CD4-positive, alpha-beta T cell (primary cell): ENCODE measurements at places on chromosomes 5 and 9.

- DNase-seq: no peak
Measured at GRCh38 chr5:10266839-10267238, 16.8 kb downstream of the CCT5 start.

DNA sequence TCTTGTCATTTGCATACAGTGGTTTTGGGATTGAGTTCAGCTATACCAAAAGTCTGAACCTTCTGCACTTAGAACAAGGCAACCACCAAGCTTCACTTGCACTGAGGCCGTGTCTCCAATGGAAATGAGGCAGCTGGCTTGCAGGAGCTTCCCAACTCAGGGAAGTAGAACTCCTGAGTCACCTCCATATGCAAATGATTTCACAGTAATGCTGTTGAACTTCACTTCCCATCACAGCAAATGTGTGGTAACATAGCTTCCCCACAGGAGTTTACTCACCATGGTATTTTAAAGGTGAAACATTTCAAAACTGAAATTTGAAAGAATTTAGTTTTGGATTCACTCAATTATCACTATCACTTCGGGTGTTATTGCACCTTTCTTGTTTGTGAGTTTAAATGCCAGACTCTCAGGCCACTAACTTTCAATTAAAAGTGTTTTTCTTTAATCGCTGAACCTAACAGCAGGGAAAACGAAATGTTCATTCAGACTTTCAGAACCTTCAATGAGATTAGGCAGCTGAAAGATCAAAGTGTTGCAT is 9.0 kb downstream of the CD274 start:
- DNase-seq: no peak

- DNase-seq: no peak
Measured at GRCh38 chr5:139975306-139975705, 67.8 kb downstream of the NRG2 start.

- no peak for DNase-seq
Measured at GRCh38 chr5:51806677-51807076, 423.4 kb downstream of the ISL1 start.

DNA sequence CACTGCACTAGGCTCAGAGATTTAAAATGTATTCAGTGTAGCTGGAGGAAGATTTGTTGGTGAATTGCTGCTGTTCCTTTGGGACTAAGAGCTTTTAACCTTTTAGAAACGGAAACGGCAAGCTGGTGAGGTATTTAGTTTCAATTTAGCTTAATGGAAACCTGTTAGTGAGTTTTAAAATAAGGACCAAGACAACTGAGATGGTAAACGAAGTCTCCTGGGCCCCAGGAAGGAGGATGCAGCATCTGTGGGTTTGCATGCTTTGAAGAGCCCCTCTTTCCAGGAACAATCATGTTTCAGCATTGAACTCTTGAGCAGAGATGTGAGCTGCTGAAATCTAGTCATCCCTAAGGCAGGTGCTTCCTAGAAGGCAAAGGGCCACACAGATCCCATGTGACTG is 16.5 kb downstream of the DNAI1 start:
- DNase-seq: no peak

DNA sequence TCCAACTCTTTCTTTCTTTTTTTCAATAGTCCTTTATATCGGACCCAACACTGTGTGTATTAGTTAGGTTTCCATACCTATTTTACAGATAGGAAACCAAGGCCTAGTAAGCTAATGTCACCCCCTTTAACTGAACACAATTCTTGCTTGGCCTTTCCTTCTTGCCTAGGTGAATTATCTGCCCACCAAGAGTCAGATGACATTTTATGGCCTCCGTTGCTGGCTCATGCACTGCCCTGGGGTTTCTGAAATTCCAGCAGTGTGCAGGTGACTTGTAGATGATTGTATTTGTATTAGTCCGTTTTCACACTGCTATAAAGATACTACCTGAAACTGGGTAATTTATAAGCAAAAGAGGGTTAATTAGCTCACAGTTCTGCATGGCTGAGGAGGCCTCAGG is 293.8 kb downstream of the GAS1 start:
- no peak for DNase-seq

GRCh38 chr9:129206905-129207304 is 28.8 kb upstream of the IER5L start:
- no peak for DNase-seq

DNA sequence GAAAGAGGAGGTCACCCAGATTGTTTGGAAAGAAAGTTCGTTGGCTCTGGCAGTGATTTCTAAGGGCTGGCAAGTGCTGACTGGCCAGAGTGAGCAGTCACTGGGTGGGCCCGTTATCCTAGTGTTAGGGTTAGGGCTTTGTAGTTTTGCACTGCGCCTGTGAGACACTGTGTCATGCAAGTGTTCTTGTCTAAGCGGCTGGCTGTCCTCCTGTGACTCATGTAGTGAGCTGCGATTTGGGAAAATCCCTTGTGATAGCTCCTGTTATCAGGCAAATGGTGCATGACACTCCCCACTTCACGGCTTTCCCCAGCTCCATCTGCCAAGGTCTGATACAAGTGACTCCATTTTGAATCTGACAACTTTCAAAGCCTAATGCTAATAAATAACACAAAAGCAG is 526.0 kb upstream of the ADAMTS16 start:
- no peak for DNase-seq

DNA sequence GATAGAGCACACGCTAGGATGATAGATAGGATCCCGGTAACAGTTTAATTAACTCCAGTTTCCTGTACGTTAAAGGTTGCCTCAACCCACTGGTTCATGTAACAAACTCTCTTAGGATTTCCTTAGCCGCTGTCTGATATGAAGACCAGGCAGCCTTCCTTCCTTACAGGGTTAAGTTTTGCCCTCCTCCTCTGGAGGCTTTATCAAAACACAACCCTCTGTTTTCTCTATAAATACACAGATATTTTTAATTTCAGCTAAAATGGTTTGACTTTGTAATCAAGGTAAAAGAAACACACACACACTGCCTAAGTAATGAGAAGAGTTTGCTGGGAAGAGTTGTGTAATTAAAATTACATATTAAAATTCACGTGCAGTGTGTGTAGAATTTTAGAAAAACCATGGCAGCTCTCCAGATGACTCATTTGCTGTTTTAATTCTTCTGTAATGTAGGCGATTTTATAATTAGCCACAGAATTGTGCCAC is 369.8 kb downstream of the CSNK1G3 start:
- no peak for DNase-seq

GRCh38 chr5:3709068-3709716 is 113.6 kb downstream of the IRX1 start:
- DNase-seq: no peak

DNA sequence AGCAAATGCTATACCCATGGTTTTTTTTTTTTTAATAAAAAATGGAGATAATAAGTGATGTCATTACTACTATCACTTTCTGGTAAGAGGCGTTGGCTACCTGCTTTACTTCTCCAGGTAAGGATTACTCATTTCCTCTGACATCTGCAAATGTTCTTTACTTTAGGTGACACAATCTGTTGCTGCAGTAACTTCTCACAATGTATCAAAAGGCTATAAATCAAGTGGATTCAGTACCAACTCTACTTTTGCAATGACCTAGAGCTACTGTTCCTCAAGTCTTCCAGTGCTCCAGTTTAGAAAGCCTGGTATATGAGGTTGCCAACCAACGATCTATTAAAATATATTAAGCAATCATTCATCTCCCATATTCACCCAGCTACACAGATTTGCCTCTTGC is 129.1 kb downstream of the PLK2 start:
- DNase-seq: no peak

DNA sequence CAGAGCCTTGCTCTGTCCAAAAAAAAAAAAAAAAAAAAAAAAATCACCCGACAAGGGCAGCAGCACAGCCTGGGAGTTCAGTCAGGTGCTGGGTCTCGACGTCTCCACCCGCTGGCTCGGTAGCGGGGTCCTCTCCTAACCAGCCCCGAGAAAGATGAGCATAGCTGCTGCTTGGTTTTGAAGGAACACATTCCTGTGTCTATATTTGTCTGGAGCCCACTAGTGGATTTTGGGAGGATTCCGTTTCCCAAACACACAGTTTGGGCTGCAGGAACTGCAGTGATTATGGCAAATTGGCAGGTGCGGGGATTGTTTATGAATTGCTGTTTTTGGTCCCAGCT is 1.2 kb downstream of the OTULINL start:
- no peak for DNase-seq

DNA sequence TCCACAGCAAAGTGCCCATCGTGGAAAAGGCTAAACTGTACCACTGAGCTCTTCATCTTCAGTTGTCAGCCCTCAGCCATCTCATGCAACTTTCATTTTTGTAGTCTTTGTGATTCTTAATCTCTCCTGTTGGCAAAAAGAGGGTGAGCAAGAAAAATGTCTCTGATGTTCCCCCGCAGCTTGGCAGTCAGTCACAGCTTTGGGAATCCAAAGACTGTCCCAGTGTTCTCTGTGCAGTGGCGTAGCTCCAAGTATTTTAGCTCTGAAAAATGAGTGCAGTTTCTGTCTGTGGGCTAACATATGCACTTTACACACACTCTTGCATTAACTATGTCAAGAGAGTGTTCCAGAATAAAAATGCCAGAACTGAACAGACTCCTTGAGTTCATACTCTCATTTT is 372.2 kb downstream of the TMEM232 start:
- no peak for DNase-seq

DNA sequence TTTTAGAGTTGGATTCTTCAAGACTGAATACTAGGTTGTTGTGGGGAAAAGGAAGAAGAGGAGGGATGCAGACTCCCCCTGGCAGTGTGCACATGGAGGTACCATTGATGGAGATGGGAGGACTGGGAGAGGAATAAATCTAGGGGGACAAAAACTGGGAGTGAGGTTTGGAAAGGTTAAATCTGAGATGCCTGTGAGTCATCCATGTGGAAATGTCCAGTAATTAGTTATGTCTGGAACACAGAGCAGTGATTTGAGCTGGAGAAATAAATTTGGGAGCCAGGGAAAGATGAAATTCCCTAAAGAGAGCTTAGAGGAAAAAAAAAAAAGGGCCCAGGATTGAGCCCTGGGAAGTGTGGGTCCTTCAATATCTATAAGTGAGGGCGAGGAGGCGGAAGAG is 8.0 kb upstream of the CCIN start:
- no peak for DNase-seq

GRCh38 chr9:130664251-130665028 is at the start of gene PRDM12:
TSS of gene PRDM12 (plus strand) at chr9:130664594. CDS start at chr9:130664654, 60 bp downstream.
- no peak for DNase-seq
